ENCODE measurements at places on chromosomes 13 and 19.

DNA sequence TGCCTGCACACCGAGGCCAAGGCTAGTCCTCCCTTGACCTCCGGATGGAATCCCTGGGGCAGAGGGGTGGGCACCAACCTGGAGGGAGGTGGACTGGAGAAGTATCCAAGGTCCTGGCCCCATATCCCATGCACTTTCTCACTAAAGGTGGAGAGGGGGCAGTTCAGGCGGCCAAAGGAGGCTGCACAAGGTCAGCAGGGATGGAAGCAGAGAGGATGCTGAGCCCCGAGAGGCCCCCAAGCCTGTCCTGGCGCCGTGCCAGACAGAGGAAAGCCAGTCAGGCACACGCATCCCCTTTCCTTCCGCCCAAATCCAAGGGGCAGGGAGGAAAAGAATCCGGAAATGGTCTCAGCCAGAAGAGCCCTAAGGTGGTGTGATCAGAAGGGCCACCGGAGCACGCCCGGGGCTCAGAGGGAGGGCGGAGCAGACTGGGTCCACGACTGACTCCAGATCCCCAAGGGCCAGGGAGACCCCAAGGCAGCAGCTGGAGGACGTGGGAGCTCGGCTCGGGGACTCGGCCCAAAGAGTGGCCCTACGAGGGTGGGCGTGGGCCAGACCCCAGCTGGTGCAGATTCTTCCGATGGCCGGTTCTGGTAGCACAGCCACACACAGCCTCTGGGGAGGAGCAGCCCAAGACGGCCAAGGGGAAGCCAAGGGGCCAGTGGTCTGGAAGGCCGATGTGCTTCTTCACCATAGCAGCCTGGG, 60.0 kb downstream of the MLLT1 start:
- DNase-seq = no peak

DNA sequence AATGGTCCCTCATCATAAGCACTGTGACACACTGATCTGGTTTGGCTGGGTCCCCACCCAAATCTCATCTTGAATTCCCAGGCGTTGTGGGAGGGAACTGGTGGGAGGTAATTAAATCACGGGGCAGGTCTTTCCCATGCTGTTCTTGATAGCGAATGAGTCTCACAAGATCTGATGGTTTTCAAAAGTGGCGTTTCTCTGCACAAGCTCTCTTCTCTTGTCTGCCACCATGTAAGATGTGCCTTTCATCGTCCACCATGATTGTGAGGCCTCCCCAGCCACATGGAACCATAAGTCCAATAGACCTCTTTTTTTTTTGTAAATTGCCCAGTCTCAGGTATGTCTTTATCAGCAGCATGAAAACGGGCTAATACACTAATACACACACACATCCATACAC, 6.9 kb upstream of the GPR4 start:
- no peak for DNase-seq

GRCh38 chr19:29735829-29736228, 20.8 kb upstream of the C19orf12 start:
- no peak for DNase-seq

GRCh38 chr13:23500849-23501248, 67.3 kb upstream of the SACS start:
- DNase-seq = no peak

DNA sequence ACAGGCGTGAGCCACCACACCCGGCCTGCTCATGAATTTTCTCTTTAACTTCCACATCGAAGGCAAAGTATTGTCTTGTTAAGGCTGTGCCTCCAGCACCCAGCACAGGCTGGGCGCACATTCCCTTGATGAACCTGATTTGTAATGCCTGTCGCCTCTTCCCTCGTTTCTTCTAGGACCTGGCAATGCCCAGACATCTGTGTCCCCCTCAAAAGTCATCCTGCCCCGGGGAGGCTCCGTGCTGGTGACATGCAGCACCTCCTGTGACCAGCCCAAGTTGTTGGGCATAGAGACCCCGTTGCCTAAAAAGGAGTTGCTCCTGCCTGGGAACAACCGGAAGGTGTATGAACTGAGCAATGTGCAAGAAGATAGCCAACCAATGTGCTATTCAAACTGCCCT, 3.7 kb downstream of the ICAM1 start:
- no peak for DNase-seq

- DNase-seq = no peak
Measured at GRCh38 chr19:3045885-3046697, 16.2 kb downstream of the TLE5 start.

GRCh38 chr13:99255271-99255670, 2.9 kb downstream of the GPR18 start:
- no peak for DNase-seq

DNA sequence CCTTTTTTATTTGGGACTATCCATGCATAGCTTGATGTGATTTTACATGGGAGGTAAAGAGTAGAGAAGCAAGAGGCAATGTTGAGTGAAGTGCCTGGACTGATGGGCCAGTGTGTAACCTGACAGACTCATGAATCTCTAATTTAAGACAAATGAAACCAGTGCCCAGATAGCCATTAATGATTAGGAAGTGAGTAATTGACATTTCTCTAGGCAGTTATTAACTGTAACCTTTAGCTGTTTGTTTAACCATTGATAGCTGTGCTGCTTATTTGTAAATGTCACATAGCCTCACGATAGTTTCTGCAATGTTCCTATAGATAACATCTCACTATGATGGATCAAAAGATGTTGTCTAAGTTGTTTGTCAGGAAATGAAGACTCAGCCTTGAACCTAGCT, 1047.5 kb upstream of the SPRY2 start:
- DNase-seq = no peak

GRCh38 chr13:98784666-98785065, 32.2 kb upstream of the SLC15A1 start:
- DNase-seq = no peak

- DNase-seq = no peak
Measured at GRCh38 chr13:36619535-36619934, 54.3 kb upstream of the SERTM1 start.

GRCh38 chr19:45035755-45036154, 3.1 kb upstream of the CLASRP start:
- no peak for DNase-seq

DNA sequence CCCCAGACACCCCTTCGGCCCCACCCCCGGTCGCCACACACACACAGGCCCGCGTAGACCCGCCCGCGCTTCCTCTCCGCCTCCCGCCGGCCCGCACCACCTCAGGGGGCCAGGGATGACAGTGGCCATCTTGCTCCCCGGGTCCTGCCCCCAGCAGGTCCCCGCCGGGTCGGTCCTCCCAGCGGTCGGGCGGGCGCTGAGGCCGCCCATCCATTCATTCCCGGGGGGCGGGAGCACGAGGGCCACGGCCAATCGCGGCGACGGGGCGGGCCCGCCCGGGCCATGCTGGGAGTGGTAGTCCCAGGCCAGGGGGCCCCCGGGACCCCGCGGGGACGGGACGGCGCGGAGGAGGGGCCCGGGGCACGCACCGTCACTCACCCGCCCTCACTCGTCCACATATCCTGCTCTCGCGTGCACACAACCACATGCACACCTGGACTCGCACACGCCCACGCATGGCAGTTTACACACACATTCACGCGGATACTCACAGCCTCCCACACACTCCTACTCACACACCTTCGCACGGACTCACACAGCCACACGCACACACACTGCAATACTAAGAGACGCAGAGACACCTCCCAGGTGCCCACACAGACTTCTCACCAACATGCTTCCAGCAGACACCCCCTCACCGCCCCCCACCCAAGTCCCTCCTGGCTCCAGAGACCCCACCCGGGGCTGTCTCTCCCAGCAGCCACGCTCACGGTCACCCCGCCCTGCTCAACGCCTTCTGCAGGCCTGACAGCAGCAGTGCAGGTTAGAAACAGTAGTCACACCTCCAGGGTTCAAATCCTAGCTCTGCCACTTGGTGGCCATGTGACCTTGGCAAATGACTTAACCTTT, at the start of gene DPF1:
Gene DPF1 (minus strand): TSS at position 209 of the 849 bp plus-strand sequence. CDS start 80 bp downstream, at position 129.
- no peak for DNase-seq

GRCh38 chr13:77981281-77981881, 62.8 kb upstream of the EDNRB start:
- DNase-seq = no peak

GRCh38 chr19:49809160-49809940, 3.7 kb downstream of the FUZ start:
- no peak for DNase-seq

DNA sequence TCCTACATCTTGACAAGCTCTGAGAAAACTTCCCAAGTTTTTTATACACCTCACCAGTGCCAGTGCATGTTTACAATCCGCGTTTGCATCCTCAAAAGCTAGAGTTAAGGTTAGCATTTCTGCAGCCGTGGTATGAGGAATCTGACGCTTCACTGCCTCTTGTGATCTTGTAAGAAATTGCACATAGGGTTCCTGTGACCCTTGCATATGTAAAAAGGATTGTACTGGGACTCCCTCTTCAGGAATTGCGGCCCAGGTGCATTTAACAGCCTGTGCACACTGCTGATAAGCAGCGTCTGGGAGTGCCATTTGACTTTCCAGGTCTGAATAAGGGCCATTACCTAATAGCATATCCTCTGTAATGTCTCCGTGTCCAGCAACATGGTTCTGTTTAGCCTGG, 15.3 kb downstream of the FPR3 start:
- no peak for DNase-seq

DNA sequence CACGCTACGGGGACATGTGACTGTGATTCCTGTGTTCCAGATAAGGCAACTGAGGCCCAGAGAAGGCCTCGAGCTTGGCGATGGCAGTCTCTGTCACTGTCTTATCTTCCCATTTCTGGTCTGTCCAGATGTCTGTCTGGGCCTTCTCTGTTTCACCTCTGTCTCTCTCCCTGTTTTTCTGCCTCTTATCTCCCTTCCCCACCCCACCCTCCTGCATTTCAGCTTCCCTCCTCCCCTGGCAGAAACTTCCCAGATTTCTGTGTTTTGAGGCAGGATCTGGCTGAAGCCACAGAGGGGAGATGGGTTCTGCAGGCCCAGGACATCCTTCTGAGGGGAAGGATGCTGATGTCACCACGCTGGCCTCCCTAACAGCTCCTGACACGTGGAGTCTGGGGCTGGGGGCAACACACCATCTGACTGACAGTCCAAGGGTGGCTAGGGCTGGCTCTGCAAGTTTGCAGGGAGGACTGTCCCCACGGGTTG, 14.4 kb downstream of the PAK4 start:
- no peak for DNase-seq

GRCh38 chr13:48132961-48133360, 38.1 kb upstream of the MED4 start:
- DNase-seq = no peak

DNA sequence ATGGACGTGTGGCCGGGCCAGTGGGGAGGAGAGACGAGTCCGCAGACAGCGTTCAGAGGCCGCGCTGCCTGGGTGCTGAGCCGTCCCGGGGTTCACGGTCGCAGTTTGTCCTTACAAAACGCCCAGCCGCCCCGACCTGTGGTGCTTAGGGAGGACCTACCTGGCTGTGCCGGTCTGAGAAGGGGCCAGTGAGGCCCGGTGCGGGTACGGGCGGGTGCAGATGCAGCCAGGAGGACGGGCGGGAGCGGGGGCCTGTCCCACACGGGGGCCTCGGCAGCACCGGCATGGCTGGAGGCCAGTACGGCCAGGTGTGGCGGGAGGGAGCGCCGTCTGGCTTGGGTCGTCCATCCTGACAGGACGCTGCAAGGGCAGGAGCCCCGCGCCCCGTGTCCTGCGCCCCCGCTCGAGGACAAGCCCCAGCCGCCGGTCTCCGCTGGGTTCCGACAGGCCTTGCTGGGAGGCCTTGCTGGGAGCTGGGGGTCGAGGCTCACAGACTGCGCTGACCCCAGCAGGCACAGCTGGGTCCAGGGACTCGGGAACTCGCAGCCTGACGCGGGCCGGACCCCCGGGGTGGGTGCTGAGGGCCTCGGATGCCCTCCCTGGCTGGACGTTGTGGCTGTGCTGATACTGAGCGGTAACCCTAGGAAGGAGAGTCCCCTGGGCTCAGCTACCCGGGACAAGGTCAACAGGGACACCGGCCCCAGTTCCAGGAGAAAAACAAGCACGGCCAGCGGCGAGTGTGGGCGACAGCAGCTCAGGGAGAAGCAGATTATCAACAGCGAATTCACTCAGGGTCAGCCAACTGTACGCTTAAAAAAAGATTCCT, 5.3 kb upstream of the PROZ start:
- no peak for DNase-seq

DNA sequence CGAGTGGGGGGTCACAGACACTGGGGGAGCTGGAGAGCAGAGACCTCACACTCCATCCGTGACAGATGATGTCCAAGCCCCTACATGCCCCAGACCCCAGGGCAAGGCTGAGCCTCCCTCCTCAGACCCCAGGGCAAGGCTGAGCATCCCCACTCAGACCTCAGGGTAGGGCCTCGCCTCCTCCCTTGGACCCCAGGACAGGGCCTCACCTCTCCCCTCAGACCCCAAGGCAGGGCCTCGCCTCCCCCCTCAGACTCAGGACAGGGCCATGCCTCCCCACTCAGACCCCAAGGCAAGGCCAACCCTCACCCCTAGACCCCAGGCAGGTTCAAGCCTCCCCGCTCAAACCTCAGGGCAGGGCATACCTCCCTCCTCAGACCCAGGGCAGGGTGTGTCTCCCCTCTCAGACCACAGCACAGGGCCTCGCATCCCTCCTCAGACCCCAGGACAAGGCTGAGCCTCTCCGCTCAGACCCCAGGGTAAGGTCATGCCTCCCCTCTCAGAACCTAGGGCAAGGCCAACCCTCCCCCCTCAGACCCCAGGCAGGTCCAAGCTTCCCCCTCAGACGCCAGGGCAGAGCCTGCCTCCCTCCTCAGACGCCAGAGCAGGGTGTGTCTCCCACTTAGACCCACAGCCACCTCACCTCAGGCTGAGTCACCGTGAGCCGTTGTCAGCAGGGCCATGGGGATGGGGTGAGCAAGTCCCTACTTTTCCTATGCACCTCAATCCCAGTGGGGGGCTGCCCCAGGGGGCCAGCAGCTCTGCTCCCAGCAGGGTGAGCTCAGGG, 1.7 kb upstream of the S1PR4 start:
- no peak for DNase-seq

DNA sequence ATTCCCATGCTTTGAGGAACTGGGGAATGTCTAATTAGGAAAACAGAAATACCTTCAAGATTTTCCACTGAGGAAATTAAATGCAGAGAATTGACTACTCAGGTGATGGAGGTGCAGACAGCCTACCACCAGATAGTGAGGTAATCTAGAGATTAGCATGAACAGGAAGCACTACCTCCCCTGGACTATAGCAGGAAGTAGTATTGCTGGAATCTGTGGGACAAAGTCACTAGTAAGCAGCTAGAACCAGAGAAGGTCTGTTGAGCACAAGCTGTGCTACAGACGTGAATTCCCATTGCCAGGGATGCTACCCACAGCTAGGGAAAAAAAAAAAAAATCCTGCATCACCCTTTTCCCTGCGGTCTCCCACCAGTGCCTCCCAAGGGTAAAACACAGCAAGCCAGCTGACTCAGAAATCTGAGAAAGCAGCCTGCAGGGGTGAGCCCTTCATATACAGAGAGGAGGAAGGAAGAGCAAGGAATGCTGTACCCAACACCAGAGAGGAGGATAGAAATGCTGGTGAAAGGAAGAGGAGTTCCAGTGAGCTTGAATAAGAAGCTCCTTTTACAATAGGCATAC, 10.2 kb downstream of the ENOX1 start:
- no peak for DNase-seq

- DNase-seq = no peak
Measured at GRCh38 chr13:111361046-111361872, 40.8 kb downstream of the TEX29 start.
